ENCODE measurements at places on chromosomes 5 and 9. TPM values are rescaled to one million over a fixed set of nuclear protein-coding genes. Genes with fewer than 3 reads are reported as not detected.

C9orf50 gene
- total RNA-seq, result not detected

LEAP2 gene
- 3.9 TPM for total RNA-seq

UBAP1 gene
- total RNA-seq, result 30.0 TPM

DNA sequence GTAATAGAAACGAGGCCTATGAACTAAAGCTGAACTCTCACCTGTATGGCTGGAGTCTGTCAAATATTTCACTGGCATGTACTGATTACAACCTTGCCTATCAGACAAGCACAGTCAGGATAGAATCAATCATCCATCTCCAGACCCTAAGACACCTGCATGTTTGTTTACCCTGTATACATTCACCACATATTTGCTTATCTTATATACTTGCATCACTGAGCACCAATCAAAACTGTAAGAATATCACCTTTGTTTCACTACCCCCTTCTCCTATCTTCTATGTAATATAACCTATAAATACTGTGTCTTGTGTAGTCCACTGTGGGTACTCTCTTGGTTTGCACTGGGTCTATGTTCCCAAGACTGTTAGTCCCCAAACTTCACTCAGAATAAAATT, 1085.7 kb downstream of the TAF11L14 start:
- H3K27me3 ChIP-seq, result no peaks in the 10 kb centered on the region
- H3K36me3 ChIP-seq, result peaks cover 1% of the 10 kb centered on the region
- no peak overlapping the region for H3K27ac ChIP-seq
- no peak for DNase-seq
- H3K4me3 ChIP-seq, result no peak overlapping the region

- H3K4me1 ChIP-seq, result no peaks in the 10 kb centered on the region
- DNase-seq, result no peak
- H3K4me3 ChIP-seq, result no peak overlapping the region
- H3K27me3 ChIP-seq, result no peaks in the 10 kb centered on the region
- no peaks in the 10 kb centered on the region for H3K36me3 ChIP-seq
These were observed 43.3 kb upstream of the SSBP2 start for GRCh38 chr5:81794226-81794625.

GRCh38 chr9:126538550-126538949, 75.2 kb upstream of the LMX1B start:
- no peak for DNase-seq
- no peak overlapping the region for H3K4me3 ChIP-seq
- H3K27ac ChIP-seq, result no peak overlapping the region

- no peaks in the 10 kb centered on the region for H3K36me3 ChIP-seq
- H3K27ac ChIP-seq, result no peak overlapping the region
- H3K4me3 ChIP-seq, result no peak overlapping the region
- DNase-seq, result no peak
- H3K4me1 ChIP-seq, result no peaks in the 10 kb centered on the region
- H3K27me3 ChIP-seq, result peaks cover 7% of the 10 kb centered on the region
These were observed 92.4 kb downstream of the EQTN start for GRCh38 chr9:27204578-27204977.

DNA sequence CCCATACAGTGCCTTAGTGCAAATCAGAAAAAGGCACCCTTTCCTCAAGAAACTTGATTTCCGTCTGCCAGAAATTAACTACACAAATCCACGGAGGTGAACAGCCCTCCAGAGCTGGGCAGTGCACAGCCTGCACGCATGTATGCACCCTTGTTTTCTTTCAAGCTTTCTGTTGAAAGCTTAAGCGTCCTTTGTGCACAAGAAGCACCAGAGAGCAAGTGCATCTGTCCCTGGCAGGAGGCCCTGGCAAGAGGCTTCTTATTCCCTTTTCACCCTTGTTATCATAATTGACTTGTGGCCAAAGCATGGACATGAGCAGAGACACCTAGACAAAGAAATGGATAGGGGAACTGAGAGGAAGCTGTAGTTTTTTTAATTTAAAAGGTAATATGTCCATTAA, 47.4 kb upstream of the ATG10 start:
- DNase-seq, result no peak
- H3K36me3 ChIP-seq, result no peaks in the 10 kb centered on the region
- no peaks in the 10 kb centered on the region for H3K27me3 ChIP-seq

GRCh38 chr5:43874772-43875171, 271.8 kb downstream of the NNT start:
- no peak overlapping the region for H3K27ac ChIP-seq
- H3K36me3 ChIP-seq, result no peaks in the 10 kb centered on the region
- no peak overlapping the region for H3K4me3 ChIP-seq
- H3K27me3 ChIP-seq, result no peaks in the 10 kb centered on the region
- H3K4me1 ChIP-seq, result no peaks in the 10 kb centered on the region

GRCh38 chr9:128713411-128713780, 10.5 kb downstream of the ZDHHC12 start:
- no peak for DNase-seq
- H3K27me3 ChIP-seq, result no peaks in the 10 kb centered on the region
- H3K36me3 ChIP-seq, result no peaks in the 10 kb centered on the region
- H3K4me3 ChIP-seq, result no peak overlapping the region
- H3K4me1 ChIP-seq, result no peaks in the 10 kb centered on the region

DNA sequence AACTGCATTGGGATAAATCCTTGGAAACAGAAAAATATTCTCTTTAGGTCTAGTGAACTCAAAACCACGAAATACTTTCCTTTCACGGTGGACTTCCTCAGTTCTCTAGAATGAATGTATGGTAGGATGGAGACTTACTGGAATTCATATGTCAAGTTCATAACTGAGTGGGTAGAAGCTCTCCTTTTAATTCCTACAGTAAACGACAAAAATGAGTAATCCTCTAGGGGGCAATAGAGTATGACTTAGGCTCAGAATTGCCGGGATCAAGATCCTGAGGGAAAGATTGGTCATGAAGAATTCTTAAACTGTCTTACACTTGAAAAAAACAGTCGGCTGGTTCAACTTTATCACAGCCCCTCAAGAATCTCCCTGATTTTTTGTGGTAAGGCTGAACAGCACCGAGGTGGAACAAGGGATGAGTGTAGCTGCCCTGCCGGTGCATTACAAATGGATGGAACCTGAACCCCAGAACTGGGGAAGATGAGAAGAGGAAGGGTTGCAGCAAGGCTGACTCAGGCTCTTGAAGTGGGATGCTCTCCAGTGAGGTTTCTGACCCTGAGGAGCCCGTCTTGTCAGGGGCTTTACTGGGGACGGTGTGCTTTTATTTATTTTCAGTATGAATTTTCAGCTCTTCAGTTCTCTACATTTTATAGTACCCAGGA, 14.0 kb upstream of the LOX start:
- peaks cover 1% of the 10 kb centered on the region for H3K27me3 ChIP-seq
- H3K4me1 ChIP-seq, result no peaks in the 10 kb centered on the region
- no peaks in the 10 kb centered on the region for H3K36me3 ChIP-seq
- no peak overlapping the region for H3K27ac ChIP-seq
- no peak for DNase-seq
- no peak overlapping the region for H3K4me3 ChIP-seq

Data from activated T-helper 1 cell treated with anti-CD3 and anti-CD28 coated beads, Interleukin-12 subunit alpha, Interleukin-12 subunit beta, Interleukin-2, Interleukin-4 antibody, amounts not matched to agents 30 ng/mL and 10 ng/mL and 1 ng/mL, durations not matched to agents 14 hours and 24 hours and 36 hours (primary cell).